Tracheal epithelial cell (primary cell): ENCODE measurements at places on chromosomes 16 and 17. TPM values are rescaled to one million over a fixed set of nuclear protein-coding genes. Genes with fewer than 3 reads are reported as not detected.

The ABCA8 gene
- total RNA-seq = 0.21 and 0.24 TPM in 2 replicates

The ATP6V0D1 gene
- total RNA-seq = 89.3 and 113 TPM in 2 replicates

The CHAD gene
- not detected in 2 replicates for total RNA-seq

The SRCIN1 gene
- total RNA-seq = 0.24 and 1.7 TPM in 2 replicates

The GRB7 gene
- total RNA-seq = 8.3 and 19.0 TPM in 2 replicates

The HBA1 gene
- total RNA-seq = not detected in 2 replicates

The SSTR5 gene
- not detected in 2 replicates for total RNA-seq

The CLDN7 gene
- 223 and 297 TPM in 2 replicates for total RNA-seq

The SCNN1G gene
- under 0.01 and 0.85 TPM in 2 replicates for total RNA-seq

The TBC1D3B gene
- 0.48 and 0.64 TPM in 2 replicates for total RNA-seq

The GNG13 gene
- not detected in 2 replicates for total RNA-seq

The OR2C1 gene
- 0.24 TPM in 1 of 2 replicates, not detected in the other for total RNA-seq

The FBXO39 gene
- total RNA-seq = not detected in 2 replicates

The C16orf92 gene
- total RNA-seq = not detected in 2 replicates

The TBC1D3L gene
- 3.6 and 3.8 TPM in 2 replicates for total RNA-seq

The TNFRSF13B gene
- 0.24 TPM in 1 of 2 replicates, not detected in the other for total RNA-seq

The ARL4D gene
- total RNA-seq = 47.2 and 81.4 TPM in 2 replicates

The PARD6A gene
- total RNA-seq = 1.9 and 2.7 TPM in 2 replicates

The PPM1D gene
- 3.8 and 4.6 TPM in 2 replicates for total RNA-seq

The MEOX1 gene
- 1.2 TPM in 1 of 2 replicates, not detected in the other for total RNA-seq

The HS3ST2 gene
- total RNA-seq = 0.64 and 4.3 TPM in 2 replicates

The GLOD4 gene
- 78.1 and 150 TPM in 2 replicates for total RNA-seq

The FOXO3B gene
- total RNA-seq = 1.7 and 3.4 TPM in 2 replicates

The NKIRAS2 gene
- 17.9 and 23.4 TPM in 2 replicates for total RNA-seq

The CSH1 gene
- total RNA-seq = not detected in 2 replicates

The OGFOD1 gene
- total RNA-seq = 74.5 and 74.8 TPM in 2 replicates

The GPR179 gene
- under 0.01 and 0.24 TPM in 2 replicates for total RNA-seq

The TBC1D3H gene
- not detected in 2 replicates for total RNA-seq

The CCDC200 gene
- total RNA-seq = not detected in 2 replicates

The VTN gene
- not detected in 2 replicates for total RNA-seq

The KCNAB3 gene
- under 0.01 TPM in 1 of 2 replicates, not detected in the other for total RNA-seq

The HAS3 gene
- total RNA-seq = 15.6 and 35.4 TPM in 2 replicates

The ZCCHC14 gene
- 4.8 and 5.1 TPM in 2 replicates for total RNA-seq

The ZPBP2 gene
- not detected in 2 replicates for total RNA-seq

The COL1A1 gene
- total RNA-seq = 3.2 and 28.4 TPM in 2 replicates

The ACACA gene
- 51.8 and 68.6 TPM in 2 replicates for total RNA-seq

The MT1H gene
- not detected in 2 replicates for total RNA-seq
